ENCODE measurements at places on chromosomes 6 and 20.

DNA sequence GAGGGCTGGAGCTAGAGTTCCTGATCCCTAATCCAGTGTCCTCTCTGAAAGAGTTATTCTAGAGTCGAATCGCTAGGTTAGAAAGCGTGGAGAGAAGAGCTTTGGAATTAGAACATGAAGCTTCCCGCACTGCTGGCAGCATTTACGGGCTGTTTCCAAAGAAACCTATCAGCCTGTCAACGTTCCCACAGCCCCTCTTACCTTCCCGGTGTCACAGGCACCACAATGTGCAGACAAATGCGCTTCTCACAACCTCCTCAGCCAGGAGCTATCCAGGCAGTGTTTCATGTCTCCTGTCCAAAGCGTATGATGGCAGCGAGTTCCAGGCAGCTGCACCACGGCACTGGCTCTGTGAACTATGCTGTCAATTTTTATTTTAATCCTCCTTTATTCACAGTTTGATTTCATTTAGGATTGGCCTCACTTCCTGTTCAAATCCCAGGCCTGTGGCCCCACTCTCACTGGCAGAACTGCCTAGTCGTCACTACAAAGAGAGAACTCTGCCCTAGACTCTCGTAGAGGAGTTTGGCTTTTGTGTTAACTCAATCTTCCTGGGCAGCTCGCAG lies 322.8 kb upstream of the SOX4 start:
- DNase-seq = no peak

GRCh38 chr20:18190338-18191233 lies 52.9 kb downstream of the KAT14 start:
- no peak for DNase-seq

DNA sequence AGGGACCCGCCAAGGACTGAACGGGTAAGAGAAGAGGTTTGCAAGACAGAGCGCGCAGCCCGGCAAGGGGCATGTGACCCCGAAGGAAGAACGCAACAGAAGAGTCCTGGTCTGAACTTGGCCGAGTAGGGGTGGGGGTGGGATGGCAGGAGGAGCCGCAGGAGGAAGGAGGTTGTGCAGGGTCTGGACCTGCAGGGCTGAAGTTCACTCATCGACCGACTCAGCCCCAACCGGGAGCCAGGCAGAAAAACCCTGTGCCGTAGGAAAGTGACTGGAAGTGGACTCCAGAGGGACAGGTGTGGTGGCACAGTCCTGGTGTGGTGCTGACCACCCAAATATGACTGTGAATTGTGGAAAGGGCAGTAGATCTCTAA lies 15.2 kb downstream of the ADISSP start:
- DNase-seq = no peak

DNA sequence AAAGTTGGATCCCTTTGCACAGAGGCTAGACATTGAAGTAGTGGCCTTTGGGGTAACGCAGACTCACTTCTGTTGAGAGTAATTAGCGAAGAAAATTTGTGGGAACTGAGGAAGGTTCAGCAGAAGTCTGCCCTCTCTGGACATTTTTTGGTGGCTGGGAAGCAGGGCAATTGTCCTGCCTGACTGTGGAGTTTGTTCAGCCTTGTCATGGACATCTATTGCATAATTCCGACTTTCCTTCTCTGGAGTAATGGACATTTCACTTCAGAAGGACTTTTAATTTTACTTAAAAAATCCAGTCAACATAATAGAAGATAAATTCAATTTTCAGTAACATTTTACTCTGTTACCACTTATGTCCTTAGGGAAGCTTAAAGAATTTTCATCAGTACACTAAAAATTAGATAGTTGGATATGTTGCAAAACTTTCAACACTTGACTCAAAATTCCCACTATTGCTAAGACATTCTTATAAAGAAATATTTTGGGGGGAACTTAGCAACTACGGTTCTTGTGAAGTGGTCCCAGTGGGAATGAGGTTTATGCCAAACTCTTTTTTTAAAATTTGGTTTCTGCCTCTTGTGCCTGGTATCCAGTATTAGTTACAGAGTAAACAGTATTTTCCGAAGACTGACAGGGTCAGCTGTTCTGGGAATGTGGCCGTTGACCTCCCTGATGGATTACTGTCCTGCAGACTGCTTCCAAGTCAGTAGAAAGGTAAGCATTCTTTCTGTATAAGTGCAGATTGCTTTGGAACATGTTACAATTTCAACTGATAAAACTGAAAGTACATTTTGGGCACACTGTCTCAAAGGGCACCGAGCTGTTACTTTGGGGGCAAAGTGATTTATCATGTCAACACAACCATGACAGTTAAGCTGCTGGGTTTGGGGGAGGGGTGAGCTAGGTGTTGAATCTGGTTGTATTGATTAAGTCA lies 100.6 kb upstream of the MLIP start:
- no peak for DNase-seq

- DNase-seq = no peak
These were observed 64.6 kb downstream of the UST start for GRCh38 chr6:148811459-148811858.

DNA sequence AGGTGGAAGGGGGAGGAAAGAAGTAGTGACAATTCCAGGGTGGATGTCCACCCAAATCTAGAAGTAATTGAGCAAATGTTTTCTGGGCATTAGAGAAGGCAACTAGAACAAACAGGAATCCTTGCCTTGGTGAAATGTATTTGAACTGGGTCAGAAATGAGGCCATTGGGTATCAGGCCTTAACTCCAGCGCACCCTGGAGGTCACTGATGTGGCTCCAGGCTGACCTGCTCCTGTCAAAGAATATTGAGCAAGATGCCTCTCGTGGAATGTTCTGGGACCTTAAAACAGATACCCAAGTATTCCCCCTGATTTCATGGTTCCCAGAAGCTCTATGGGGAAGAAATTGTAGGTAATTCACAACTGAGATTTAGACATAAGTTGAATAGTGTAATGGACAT lies 6.9 kb downstream of the HLA-DPB1 start:
- no peak for DNase-seq

- no peak for DNase-seq
These were observed 69.0 kb upstream of the BACH2 start for GRCh38 chr6:90365565-90366219.

DNA sequence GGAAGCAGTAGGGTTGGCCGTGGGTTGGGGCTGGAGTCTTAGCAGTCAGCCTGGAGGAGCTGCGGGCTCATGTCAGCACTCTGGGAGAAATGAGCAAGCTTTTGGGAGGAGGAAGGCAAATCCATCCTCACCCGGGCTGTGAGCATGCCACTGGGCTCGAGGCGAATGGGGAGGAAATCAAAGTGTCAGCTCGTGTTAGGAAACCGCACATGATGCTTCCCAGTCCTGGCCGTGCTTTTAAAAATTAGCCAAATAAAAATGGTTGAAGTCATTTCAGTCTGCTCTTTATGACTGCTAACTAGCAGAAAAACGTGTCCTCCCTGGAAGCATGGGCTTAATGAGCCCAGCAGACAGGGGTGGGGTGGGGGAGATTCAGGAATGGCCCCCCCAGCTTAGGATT lies 98.1 kb downstream of the NFATC2 start:
- no peak for DNase-seq

DNA sequence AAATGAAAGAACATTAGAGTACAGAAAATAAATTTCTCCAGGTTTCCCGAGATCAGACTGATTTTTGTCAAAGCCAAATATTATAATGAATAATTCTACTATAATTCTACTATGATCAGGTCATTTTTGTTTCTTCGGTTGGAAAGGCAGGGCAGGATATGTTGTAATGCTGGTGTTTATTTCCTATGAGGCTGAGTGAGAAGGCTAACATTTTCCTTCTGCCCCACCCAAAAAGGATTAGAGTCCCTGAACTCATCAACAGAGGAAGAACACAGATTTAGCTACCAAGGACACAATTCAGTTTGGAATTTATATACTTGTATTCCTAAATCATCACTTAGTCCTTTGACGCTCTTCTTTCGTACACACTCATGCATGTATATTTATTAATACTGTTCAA lies 318.9 kb downstream of the SYNE1 start:
- DNase-seq = no peak

- no peak for DNase-seq
These were observed 38.3 kb upstream of the MYLK2 start for GRCh38 chr20:31780839-31781238.

DNA sequence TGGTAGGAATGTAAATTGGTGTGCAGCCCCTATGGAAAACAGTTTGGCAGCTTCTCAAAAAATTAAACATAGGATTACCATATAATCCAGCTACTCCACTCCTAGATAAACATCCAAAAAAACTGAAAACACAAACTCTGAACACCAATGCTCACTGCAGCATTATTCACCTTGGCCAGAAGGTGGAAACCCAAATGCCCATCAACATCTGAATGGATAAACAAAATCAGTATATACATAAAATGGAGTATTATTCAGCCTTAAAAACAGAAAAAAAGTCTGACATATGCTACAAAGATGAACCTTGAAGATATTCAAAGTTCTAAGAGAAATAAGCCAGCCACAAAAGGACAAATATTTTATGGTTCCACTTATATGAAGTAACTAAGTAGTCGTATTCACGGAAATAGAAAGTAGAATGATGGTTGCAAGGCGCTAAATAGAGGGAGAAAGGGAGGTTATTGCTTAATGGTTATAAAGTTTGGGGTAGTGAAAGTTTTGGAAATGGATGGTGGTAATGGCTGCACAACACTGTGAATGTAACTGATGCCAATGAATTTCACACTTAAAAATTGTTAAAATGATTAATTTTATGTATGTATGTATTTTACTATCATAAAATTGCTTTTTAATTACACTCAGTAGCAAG lies 4.0 kb downstream of the PHF10 start:
- DNase-seq = no peak

GRCh38 chr6:31947070-31947675 lies 1.3 kb downstream of the CFB start:
- no peak for DNase-seq

DNA sequence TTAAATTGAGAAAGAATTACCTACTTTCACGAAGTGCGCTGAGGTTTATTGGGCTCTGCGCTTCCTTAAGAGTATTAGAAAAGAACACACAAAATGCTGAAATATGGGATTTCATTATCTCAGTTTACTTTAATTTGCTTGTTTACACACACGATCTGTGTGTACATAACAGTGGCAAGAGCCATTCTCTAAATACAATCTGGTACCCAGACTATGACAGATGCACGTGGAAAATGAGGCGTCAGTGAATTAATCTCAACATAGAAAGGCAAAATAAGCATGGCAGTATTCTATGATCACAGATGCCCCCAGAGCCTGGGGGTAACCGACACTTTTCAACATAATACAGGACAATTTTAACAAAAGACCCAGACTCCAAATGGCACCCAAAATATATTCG lies 8.3 kb downstream of the FITM2 start:
- DNase-seq = no peak

DNA sequence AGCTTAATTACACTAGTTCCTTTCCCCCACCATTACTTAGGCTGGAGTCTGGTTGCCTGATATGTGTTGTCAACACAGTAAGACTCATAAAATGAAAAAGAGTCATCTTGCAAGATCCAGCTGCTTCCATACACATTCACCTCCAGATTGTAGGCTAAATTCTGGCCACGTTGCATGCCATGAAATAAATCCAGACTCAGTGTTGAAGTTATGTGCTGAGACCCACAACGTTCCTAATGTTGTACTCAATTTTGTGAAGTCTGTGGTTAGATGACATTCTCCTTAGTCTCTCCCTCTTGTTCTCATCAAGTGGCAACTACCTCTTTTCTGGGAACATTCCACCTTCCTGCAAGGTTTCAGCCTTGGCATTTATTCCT lies 212.3 kb downstream of the LMBRD1 start:
- DNase-seq = no peak

- DNase-seq = no peak
These were observed 492.4 kb upstream of the CDH4 start for GRCh38 chr20:60759651-60760050.

- no peak for DNase-seq
These were observed 107.0 kb downstream of the JARID2 start for GRCh38 chr6:15352845-15353244.

DNA sequence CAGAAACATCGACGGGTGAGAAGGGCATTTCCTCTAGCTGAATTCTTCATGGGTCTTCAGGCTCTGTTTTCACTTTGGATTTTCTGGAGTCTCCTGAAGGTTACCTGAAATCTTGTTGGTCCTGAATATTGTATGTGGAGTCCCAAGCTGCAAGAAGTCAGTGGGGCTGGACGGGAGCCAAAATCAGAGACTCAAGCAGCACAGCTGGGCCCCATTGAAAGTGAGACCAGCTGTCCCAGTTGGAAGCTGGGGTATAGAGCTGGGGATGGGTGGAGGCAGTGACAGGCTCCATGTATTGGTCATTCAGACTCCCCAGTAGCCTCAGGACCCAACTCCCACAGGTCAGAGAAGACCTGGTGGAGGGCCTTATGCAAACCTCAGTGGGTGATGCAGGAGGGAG lies 111.3 kb upstream of the MLN start:
- DNase-seq = no peak

DNA sequence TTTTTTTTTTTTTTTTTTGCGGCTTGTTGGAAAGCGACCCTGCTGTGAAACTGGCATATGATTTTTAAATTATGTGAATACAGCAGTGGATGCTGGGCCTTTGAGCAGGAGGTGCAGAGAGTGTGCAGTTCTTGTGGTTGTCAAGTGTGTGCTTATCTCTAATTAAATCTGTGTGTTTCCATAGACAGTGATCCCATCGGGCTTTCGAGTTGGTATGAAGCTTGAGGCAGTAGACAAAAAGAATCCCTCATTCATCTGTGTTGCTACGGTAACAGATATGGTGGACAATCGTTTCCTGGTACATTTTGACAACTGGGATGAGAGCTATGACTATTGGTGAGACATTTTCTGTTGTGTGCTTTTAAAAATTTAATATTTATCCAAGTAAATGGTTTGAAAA lies 52.4 kb downstream of the L3MBTL3 start:
- no peak for DNase-seq

DNA sequence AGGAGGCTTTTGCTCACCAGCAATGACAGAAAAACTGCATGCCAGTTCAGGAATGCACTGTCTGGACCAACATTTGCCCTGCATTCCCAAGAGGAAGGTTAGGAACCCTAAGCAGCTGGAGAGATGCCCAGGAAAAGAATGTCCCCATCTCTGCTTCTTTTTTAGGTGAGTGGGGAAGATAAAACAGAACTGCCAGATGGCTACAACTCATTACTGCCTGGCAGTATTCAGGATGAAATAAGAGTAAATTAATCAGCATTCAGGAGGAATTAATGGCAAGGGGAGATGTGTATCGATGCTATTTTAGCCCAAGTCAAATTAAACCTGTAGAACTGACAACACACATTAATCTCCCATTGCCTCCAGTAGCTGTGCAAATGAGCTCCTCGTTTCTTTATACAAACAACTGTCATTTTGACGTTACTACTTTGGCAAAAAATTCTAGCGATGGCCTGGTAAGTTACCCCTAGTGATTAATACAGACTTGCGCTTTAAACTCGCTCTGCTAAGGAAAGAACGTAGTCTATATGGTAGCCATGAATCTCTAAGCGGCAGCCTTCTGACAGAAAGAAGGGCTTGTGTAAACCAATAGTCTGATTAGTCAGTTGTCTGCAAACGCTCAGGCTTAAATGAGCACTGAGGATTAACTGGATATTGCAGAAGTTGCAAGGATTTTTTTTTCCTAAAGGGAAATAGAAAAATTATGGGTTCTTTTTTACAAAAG lies 16.7 kb upstream of the SMLR1 start:
- DNase-seq = no peak

GRCh38 chr6:32742374-32742773 lies 1.2 kb downstream of the HLA-DQA2 start:
- DNase-seq = no peak
